ENCODE measurements at places on chromosomes 1 and 21. TPM values are rescaled to one million over a fixed set of nuclear protein-coding genes. Genes with fewer than 3 reads are reported as not detected.

GRCh38 chr1:227330279-227331076, 12.2 kb upstream of the CDC42BPA start:
- H3K4me1 ChIP-seq: no peaks in the 10 kb centered on the region
- no peak for DNase-seq
- H3K36me3 ChIP-seq: no peaks in the 10 kb centered on the region

- H3K4me1 ChIP-seq: peaks cover 30% of the 10 kb centered on the region
- H3K27me3 ChIP-seq: no peaks in the 10 kb centered on the region
- H3K36me3 ChIP-seq: no peaks in the 10 kb centered on the region
Measured at GRCh38 chr1:93801471-93801870, 77.5 kb downstream of the DNTTIP2 start.

DNA sequence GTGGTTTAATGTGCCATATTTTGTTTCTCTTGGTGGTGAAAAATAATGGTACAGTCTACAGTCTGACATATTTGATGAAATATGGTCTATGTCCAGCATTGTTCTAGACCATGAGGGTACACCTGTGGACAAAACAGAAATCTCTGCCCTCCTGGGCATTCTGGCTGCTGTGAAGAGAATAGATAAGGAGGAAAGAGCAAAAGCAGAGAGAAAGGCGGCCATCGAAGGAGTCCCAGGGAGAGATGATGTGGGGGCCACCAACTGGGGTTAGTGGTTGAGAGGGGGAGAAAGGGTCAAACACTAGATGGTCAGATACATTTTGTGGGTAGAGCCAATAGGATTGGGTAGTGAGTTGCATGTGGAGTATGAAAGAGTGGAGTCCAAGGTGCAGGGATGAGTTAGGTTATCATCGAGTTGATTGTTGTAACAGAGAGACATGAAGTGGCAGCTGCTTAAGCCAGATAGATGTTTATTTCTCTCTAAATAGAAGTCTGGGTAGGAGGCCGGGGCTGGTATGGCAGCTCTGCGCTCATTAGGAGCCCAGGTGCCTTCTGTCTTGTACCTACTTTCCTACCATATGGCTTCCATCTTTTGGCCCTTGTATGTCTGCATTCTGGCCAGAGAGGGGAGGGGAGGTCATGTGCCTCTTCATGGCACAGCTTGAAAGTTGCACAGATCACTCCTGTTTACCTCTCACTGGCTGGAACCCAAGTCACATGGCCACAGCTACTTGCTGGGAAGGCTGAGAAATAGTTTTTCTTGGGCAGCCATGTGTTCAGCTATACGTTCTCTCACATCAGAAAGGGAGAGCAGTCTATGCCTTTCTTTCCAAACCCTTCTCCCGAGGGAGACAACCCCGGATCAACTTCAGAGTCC, 13.0 kb downstream of the UBE4B start:
- H3K4me1 ChIP-seq: peaks cover 38% of the 10 kb centered on the region
- DNase-seq: no peak
- peak overlapping the region; percentile 18 for H3K27ac ChIP-seq

GRCh38 chr1:223410036-223410435, 16.8 kb downstream of the CCDC185 start:
- H3K27me3 ChIP-seq: no peaks in the 10 kb centered on the region
- H3K36me3 ChIP-seq: no peaks in the 10 kb centered on the region
- no peak overlapping the region for H3K27ac ChIP-seq
- DNase-seq: no peak

GRCh38 chr1:9840176-9840575, 16.4 kb upstream of the CLSTN1 start:
- peaks cover 35% of the 10 kb centered on the region for H3K4me1 ChIP-seq
- H3K27ac ChIP-seq: no peak overlapping the region
- H3K4me3 ChIP-seq: no peak overlapping the region
- no peaks in the 10 kb centered on the region for H3K27me3 ChIP-seq

DNA sequence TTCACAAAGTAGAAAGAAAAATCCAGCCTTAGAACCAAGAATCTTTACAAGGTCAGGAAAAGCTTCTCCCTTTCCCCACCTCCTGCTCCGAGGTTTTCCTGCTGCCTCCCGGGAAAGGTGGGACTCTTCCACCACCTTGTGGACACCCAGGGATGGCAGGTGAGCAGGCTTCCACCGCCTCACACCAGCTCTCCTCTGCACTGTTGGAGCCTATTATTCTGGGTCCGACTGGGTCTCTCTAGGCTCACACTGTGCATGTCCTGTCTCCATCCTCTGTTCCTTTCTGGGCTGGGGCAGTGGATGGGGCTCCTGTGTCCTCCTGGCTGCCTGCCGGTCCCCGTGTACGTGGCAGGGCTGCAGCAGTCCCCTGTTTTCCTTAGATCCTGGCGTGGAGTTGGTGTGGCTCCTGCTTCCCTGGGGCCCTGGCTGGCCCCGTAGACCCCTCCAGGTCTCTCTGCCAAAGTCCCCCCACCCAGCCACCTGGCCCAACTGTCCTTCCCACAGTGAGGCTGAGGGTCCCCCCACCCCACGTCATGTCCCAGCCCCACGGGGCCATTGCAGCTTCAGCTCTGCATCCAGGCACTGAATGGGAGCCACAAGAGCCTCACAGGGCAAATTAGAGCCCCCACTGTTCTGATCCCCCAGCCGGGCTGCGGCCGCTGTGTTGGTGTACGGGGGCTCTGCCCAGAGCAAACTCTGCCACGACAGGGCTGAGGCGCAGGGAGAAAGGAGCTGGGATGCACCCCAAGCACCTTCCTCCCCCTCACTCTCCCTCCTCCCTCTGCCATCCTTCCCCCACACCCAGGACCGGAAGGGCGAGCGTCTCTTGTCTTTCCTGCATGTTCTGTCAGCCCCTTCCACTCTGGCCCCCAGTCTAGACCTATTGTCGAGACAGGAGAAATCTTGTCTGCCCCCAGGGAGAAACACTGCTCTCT, 3.3 kb upstream of the SLC45A1 start:
- H3K36me3 ChIP-seq: no peaks in the 10 kb centered on the region
- no peak overlapping the region for H3K27ac ChIP-seq
- no peak overlapping the region for H3K4me3 ChIP-seq
- peaks cover 19% of the 10 kb centered on the region for H3K4me1 ChIP-seq
- H3K27me3 ChIP-seq: no peaks in the 10 kb centered on the region
- peak; percentile 68 for DNase-seq

DNA sequence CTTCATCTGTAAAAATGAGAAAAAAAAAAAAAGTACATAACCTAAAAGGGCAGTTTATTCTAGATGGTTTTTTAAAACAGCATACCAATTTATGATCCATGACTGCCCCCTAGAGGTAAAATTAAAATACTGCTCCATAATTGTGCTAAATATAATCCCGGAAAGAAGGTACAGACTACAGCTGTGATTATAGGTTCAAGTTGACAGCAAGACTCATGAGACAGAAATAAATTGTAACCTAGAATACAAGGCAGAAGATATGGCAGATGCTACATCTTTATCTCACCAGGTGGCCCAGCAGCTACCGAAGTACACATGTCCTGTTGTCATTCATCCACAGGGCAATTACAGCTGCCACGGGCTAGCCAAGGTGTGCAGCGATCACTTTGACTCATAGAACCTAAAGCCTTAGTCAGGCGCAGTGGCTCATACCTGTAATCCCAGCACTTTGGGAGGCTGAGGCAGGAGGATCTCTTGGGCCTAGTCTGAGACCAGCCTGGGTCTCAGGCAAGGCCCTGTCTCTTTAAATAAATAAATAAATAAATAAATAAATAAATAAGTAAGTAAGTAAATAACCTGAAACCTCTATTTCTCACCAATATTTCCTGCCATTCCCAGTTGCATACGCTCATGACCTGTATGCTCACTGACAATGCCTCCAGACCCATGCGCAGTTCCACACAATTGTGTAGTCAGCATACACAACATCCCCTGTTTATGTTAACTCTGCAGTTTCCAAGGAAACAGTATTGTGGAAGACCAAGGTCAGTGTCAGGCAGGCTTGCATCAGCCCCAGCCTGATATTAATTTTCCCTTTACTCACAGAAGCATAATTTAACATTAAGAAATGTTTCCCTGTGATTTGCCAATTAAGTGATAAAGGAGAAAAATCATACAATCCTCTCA, 18.3 kb upstream of the PPIE start:
- H3K27ac ChIP-seq: no peak overlapping the region
- H3K27me3 ChIP-seq: peaks cover 30% of the 10 kb centered on the region
- peaks cover 3% of the 10 kb centered on the region for H3K4me1 ChIP-seq

DNA sequence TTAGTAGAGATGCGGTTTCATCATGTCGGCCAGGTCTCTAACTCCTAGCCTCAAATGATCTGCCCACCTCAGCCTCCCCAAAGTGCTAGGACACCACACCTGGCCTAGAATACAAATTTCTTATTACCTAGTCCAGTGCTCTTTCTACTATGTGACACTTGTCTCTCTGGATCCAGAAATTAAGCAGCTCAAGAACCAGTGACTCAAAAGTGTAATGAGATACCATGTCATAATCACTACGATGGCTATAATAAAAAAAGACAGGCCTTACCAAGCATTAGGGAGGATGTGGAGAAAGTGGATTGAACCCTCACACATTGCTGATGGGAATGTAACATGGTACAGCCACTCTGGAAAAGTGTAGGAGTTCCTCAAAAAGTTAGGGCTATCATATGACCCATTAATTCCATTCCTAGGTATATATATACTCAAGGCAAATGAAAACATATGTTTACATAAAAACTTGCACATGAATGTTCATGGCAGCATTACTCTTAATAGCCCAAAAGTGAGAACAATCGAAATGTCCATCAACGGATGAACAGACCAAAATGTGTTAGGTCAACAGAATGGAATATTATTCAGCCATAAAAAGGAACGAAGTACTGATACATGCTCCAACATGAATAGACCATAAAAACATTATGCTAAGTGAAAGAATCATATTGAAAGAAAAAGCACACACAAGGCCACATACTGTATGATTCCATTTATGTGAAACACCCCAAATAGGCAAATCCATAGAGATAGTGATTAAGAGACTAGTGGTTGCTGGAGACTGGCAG, 8.3 kb downstream of the TEX38 start:
- H3K36me3 ChIP-seq: peaks cover 12% of the 10 kb centered on the region
- no peak overlapping the region for H3K4me3 ChIP-seq
- no peaks in the 10 kb centered on the region for H3K27me3 ChIP-seq
- no peak overlapping the region for H3K27ac ChIP-seq
- no peaks in the 10 kb centered on the region for H3K4me1 ChIP-seq

DNA sequence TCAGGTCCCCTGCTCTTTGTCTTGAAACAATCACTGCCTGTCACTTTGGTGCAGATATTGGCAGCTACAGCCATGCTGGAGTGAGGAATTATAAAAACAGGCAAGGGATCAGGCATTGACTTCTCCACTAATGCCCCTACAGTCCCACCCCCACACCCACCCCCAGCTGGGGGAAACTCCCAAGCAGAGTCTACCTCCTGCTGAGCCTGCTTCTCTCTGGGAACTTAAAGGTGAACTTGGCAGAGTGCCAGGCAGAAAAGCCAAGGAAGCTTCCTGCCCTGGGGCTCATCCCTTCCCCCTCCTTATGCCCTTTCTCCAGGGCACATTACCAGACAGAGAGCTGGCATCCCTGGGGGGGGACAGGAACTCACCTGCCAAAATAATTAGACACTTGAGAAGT, 6.7 kb downstream of the NCMAP start:
- H3K27ac ChIP-seq: no peak overlapping the region
- peaks cover 6% of the 10 kb centered on the region for H3K4me1 ChIP-seq
- no peak for DNase-seq
- no peak overlapping the region for H3K4me3 ChIP-seq

Gene LINGO4
- total RNA-seq: 0.57 TPM

Gene CNR2
- not detected for total RNA-seq

Gene GPATCH2
- total RNA-seq: 10.6 TPM

Gene OR2T8
- not detected for total RNA-seq

Gene CLCA1
- total RNA-seq: not detected

Gene HRNR
- not detected for total RNA-seq

Gene LDLRAD2
- not detected for total RNA-seq

Gene PADI2
- total RNA-seq: 0.72 TPM
